ENCODE measurements at places on chromosomes 13 and 19.

- DNase-seq = no peak
Observed at GRCh38 chr19:40312533-40312932, 27.4 kb upstream of the AKT2 start.

DNA sequence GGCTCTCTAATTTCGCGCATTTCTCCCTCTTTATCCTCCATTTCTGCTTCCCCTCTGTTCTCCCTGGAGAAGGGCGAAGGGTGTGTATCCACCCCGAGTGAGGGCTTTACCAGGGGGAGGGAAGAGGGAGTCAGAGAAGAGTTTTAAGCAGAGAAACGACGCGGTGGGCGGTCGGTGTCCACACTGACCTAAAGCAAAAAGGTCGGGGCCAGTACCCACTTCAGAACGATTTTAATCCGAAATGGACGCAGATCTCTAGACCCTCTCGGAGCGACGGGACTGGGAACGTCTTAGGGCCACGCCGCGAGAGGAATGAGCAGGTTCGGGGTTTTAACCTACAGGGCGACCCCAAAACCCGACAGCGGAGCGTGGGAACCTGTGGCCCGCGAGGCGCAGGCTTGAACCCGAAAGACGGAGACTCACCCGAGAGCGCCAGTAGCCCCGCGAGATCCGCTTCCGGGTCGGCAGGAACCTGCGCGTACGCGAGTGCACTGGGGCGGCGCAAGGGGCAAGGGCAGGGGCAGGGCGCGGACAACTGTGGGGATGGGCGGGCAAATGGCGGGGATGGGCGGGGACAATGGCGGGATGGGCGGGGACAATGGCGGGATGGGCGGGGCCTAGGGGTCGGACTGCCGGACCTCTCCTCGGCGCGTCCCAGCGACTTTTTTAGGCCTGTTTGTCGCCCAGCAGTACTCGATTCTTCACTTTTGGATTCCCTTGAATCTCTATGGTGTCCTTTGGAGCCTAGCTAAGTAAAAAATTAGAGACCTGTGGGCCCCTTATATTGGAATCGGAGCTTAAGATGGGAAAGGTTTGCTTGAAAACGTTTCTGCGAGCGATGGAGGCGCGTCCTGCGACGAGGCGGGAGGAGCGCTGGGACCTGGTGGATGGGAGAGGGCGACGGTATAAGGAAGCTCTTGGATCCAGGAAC is at the start of gene ZNF677:
Gene ZNF677 (minus strand): TSS at position 463 of the 931 bp plus-strand sequence. CDS start 3,323 bp downstream, outside the sequence.
- peak; percentile 93 for DNase-seq

- no peak for DNase-seq
Observed at GRCh38 chr19:15871570-15871969, 26.3 kb downstream of the CYP4F2 start.

DNA sequence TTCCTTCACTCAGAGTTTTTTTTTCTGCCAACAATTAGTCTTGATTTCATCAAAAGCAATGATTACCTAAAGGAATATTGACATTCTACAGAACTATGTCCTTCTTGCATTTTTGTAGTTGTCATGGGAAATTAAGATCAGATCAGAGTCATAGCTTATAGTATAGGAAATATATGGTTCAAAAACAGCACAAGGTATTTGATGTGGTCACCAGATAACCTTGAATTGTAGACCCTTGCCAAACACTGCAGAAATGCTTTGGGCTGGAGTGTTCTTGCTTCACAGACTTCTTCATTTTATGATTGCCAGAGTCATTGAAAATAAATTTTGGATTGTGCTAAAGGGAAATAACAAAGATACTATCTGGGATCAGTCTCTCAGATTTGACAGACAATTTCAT is 103.7 kb downstream of the AKAP11 start:
- DNase-seq = no peak

- no peak for DNase-seq
Observed at GRCh38 chr19:45382426-45382825, 12.1 kb upstream of the ERCC2 start.

GRCh38 chr19:17724655-17725054 is 5.4 kb downstream of the MAP1S start:
- no peak for DNase-seq

DNA sequence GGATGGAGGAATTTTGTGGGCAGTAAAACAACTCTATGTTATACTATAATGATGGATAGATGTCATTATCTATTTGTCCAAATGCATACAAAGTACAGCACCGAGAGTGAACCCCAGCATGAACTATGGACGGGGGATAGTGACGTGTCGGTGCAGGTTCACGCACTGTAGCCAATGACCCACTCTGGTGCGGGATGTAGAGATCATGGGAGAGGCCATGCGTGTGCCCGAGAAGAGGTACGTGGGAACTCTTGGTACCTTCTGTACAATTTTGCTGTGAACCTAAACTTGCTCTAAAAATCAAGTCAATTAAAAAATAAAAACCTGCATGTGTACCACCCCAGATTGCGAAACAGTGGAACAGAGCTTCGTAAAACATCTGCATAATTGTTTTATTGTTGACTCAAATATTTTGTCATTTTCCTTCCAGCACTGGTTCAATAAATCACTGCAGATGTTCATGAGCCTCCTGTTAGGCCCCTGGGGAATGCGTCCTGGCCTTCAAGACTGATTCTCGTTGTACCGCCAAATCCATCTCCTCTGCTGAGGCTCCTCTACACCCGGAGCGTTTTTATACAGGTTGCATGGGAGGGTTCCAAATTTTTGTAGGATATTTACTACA is 30.9 kb downstream of the COL4A1 start:
- no peak for DNase-seq

GRCh38 chr13:50361282-50361681 is 346.0 kb downstream of the KCNRG start:
- no peak for DNase-seq

DNA sequence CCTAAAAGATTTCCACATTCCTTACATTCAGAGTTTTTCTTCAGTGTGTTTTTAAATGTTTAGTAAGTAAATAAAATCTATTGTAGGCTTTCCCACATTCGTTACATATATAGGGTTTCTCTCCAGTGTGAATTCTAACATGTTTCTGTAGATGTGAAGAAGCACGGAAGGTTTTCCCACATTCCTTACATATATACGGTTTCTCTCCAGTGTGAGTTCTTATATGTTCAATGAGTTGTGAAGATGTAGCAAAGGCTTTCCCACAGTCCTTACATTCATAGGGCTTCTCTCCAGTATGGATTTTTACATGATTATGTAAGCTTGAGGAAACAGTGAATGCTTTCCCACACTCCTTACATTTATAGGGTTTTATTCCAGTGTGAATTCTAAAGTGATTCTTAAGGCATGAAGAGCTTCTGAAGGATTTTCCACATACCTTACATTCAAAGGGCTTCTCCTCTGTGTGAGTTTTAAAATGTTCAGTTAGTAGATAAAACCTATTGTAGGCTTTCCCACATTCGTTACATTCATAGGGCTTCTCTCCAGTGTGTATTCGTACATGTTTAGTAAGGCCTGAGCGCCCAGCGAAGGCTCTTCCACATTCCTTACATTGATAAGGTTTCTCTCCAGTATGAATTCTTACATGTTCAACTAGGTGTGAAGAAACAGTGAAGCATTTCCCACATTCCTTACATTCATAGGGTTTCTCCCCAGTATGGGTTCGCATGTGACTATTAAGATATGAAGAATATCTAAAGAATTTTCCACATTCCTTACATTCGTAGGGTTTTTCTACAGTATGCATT is 18.2 kb downstream of the ZNF121 start:
- no peak for DNase-seq

DNA sequence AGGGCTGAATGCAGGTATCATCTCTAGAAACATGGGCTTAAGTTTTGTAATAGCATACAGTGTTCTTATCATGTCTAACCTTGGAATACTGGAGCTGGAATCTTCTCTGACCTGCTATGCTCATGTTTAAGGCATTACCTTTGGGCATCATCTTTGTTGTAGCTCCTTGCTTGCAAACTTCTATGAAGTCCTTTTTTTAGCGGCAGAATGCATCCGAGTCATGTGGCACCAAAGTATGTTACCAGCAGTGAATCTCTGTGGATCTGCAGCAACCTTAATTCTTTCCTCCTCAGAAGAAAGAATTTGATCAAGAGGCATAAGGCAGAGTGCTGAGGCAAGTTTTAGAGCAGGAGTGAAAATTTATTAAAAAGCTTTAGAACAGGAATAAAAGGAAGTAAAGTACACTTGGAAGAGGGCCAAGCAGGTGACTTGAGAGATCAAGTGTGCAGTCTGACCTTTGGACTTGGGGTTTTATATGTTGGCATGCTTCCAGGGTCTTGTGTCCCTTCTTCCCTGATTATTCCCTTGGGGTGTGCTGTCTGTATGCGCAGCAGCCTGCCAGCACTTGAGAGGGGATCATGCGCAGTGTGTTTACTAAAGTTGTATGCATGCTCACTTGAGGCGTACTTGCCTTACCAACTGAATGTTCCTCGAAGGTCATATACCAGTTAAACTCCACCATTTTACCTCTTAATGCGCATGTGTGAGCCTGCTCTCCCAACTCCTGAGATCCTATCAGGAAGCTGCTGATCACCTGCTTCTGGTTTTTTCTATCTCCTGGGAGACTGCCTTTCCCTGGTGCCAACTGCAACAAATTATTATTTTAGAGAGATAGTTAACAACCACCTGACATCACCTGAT is 115.5 kb downstream of the LACC1 start:
- no peak for DNase-seq

- DNase-seq = no peak
Observed at GRCh38 chr19:38194061-38194701, 29.8 kb downstream of the DPF1 start.

GRCh38 chr19:40348961-40349507 is 539 bp downstream of the PLD3 start:
- no peak for DNase-seq

- no peak for DNase-seq
Observed at GRCh38 chr13:24671386-24672113, 8.7 kb upstream of the ATP12A start.

DNA sequence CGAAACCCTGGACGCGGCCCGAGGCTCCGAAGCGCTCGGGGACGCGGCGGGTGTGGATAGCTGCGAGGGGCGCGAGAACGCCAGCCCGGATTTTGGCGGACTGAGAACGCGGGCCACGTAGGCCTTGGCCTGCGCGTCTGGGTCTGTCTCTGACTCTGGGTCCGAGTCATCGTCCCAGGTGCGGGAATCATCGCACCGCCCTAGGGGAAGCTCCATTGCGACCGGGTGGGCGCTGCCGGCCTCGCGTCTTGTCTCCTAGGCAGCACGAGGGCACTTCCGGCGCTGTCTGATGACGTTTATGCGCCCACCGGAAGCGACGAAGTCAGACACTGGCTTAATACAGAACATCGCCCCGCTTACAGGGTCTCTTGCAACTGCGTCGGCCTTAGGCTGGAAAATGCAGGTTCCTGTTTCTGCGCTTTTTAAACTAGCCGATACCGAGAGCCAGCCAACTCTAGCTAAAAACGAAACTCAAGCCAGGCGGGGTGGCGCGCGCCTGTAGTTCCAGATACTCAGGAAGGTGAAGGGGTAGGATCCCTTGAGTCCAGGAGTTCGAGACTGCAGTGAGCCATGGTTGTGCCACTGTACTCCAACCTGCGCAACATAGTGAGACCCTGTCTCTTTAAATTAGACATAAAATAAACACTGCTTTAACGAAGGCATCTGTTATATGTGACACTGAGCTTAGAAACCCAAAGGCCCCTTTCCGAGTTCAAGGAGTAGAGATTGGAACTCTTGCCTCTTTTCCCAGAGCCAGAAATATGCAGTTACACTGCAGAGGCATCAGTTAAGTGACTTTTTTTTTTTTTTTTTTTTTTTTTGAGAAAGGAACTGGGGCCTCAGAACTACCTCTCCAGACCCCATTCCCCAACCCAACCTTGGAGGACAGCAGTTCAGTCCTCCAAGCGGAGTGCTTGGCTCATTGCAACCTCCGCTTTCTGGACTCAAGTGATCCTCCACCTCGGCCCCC is at the start of gene FBXW9:
Gene FBXW9 (minus strand): TSS at position 266 of the 970 bp plus-strand sequence. CDS start 50 bp downstream, at position 216.
- peak; percentile 95 for DNase-seq

DNA sequence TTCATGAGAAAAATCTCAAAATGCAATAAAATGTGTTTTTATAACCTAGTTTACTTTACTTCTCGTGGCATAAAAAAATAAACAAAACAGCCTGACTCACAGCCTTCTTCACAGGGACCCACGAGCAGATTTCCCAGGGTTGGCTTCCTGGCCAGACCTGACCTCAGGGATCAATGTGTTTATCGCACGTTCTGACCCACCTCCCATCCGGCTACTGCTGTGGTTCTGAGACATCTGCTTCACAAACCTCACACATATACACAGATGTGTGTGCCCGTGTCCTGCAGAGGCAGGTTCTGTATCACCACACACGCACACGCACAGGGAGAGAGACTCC is 118.3 kb downstream of the COL4A2 start:
- DNase-seq = no peak

- peak; percentile 56 for DNase-seq
Observed at GRCh38 chr13:113533161-113533840, 42.8 kb upstream of the DCUN1D2 start.

DNA sequence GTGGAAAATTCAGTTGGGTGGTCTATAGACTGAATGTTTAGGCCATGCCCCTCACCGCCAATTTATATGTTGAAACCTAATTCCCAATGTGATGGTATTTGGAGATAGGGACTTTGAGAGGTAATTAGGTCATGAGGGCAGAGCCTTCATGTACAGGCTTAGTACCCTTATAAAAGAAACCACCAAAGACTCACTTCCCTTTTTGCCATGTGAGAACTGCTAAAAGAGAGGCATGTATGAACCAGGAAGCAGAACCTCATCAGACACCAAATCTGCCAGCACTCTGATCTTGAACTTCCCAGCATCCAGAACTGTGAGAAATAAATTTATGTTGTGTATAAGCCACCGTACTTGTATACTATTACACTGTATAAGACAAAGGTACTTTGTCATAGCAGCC is 40.6 kb downstream of the UQCRFS1 start:
- no peak for DNase-seq

DNA sequence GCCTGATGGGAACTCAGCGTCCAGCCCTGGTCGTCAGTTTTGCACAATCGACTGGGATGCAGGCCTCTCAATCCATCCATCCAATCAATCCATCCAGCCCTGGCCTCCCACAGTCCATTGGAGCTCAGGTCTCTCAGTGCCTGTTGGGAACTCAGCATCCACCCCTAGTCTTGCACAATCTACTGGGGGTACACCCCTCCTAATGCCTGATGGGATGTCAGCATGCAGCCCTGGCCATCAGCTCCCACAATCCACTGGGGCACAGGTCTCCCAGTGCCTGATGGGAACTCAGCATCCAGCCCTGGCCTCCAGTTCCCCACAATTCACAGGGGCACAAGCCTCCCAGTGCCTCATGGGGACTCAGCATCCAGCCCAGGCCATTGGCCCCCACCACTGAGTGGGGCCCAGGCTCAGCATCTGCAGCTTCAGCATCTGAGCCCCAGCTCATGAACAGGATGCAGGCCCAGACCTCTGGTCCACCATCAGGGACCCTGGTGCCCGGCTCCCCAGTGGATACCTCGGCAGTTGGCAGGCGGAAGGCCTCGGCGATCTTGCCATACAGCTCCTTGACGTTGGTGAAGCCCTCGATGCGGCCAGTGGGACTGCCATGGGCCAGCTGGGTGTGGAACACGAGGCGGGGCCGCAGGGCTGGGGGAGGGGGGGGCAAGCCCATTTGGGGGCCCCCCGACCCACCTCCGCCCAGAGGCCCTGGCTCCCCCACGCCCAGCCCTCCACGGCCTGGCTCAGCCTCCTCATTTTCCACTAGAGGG is 7.2 kb upstream of the PTGER1 start:
- peak; percentile 15 for DNase-seq
